ENCODE measurements at places on chromosomes 12 and 14.

- DNase-seq: no peak
Measured at GRCh38 chr12:24922090-24922489, 26.8 kb downstream of the BCAT1 start.

GRCh38 chr12:46657453-46658411 lies 168.1 kb downstream of the SLC38A4 start:
- DNase-seq: no peak

DNA sequence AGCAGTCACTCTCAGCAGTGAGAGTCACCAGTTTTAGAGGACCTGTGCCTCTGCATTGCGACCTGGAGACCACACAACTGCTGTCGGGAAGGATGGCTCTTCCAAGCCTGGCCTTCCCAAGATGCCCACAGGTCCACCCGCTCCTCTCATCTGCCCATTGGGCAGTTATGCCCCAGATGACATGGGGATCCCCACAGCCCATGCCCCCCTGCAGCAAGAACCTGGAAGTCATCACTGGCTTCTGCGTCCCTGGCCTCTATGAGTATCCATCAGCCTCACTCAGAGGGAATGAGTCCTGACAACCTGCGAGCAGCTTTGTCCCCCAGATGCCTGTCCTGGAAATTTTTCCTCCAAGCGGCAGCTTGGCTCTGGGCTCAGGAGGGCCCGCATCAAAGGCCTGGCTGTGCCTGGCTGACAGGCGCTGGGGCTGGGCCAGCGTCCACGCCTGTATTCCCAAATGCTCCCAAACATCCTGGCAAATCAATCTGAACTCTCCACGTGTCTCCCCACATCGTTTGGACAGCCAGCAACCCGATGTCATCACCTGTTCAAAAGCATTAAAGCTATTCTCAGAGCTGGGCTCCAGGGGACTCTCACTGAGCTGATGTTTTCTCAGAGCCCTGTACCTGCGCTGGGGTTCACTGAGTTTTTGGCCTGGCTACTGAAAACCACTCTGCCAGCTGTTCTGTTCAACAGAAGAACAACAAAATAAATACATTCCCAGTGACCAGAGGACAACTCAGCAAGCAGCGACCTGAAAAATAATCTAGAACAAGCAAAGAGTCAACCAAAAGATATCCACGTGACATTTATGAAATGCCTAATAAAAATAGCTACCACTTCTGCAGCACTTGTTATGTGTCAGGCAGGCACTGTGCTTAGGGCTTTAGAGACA lies 57.8 kb downstream of the CLMN start:
- no peak for DNase-seq

DNA sequence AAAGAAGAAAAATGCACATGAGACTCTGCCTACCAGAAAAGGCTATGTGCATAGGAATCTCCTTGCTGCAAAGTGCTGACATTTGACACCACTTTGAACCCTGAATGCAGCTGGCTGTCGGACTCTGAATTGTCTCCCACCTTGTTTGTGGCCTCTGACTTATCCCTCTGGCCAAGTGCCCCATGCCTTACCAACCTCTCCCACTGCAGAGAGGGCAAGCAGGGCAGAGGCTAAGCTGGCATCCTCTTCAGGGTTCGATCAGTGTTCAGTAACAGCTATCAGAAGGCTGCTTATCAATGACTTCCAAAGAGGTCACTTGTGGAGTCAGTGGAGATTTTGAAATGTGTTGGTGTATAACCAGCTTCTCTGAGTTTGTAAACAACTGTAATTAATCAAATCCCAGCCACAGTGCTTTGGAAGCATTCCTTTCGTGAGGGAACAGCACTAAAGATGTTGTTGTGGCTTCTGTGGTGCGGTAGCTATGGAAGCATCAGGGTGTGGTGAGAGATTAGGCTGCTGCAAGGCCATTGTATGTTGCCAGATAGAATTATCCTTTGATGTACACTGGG lies 22.6 kb upstream of the BMP4 start:
- no peak for DNase-seq

GRCh38 chr14:25150934-25151790 lies 101.2 kb upstream of the STXBP6 start:
- DNase-seq: peak; percentile 2

DNA sequence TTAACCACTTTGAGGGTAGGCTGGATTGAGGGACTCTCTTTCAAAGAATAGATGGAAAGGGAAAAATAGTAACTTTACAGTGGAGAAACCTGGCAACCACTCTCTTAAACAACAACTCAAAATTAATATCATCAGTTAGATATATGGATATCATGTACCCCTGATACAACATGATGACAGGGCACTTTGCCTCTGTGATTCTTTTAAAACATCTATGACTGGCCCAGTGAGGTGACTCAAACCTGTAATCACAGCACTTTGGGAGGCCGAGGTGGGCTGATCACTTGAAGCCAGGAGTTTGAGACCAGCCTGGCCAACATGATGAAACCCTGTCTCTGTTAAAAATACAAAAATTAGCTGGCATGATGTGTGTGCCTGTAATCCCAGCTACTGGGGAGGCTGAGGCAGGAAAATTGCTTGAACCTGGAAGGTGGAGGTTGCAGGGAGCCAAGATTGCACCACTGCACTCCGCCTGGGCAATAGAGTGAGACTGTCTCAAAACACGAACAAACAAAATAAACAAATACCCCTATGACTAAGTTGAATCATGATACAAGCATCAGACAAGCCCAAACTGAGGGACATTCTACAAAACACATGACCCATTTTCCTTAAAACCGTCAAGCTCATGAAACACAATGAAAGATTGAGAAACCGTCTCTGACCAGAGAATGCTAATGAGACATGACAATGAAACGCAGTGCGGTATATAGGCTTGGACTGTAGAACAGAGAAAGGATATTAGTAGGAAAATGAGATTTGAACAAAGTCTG lies 26.4 kb upstream of the SLC7A8 start:
- no peak for DNase-seq

GRCh38 chr14:55451398-55451797 lies 11.0 kb upstream of the TBPL2 start:
- DNase-seq: no peak

- DNase-seq: no peak
Measured at GRCh38 chr14:91870001-91870400, 2.7 kb upstream of the TC2N start.

- peak; percentile 77 for DNase-seq
Measured at GRCh38 chr12:114403690-114404066, 2.3 kb downstream of the TBX5 start.

- no peak for DNase-seq
Measured at GRCh38 chr12:42759622-42760273, 170.2 kb upstream of the PRICKLE1 start.

DNA sequence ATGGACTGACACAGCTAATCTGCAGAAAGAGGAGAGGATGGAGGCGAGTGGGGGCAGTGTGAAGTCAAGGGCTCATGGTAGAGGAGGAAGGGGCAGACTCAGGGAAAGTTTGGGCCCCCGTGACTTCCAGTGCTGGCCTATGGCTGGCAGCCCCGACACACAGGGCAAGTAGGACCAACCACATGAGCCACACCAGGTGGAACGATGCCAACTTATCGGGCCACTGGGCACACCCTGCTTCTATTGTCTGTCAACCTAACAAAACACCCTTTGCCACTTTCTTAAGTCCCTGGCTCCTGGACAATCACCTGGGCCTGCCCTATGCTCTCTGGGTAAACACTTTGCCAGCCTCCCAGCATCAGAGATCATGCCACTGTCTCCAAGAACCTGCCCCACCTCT lies 65.2 kb upstream of the PSMC1 start:
- no peak for DNase-seq

- DNase-seq: no peak
Measured at GRCh38 chr12:11609045-11609444, 40.4 kb upstream of the ETV6 start.

- DNase-seq: no peak
Measured at GRCh38 chr12:88624911-88625310, 44.6 kb upstream of the KITLG start.

- DNase-seq: no peak
Measured at GRCh38 chr12:132582058-132582420, 28.3 kb downstream of the LRCOL1 start.

DNA sequence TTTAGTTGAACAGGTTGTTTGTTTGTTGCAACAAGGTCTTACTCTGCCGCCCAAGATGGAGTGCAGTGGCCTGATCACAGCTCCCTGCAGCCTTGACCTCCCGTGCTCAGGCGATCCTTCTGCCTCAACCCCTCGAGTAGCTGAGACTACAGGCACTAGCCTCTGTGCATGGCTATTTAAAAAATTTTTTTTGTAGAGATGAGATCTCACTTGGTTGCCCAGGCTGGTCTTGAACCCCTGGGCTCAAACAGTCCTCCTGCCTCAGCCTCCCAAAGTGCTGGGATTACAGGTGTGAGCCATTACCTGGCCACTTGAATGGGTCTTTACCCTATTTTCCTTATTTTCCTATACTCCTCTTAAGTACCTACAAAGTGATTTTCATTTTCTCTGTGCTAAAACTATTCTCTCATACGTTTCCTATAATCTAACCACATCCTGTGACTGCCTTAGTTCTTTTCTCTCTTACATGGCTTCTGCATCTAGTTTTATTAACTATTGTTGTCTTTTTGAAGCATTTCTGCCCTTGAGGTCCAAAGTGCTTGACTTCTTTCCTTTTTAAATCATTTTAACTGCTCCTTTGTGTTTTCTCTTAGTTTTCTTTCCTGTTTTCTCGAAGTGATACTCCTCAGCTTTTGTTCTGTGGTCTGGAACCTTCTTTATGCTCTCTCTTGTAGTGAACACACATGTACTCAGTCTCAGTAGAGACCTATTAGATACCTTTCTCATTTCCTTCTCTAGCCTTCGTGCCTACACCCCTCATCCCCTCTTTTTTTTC lies 14.1 kb downstream of the GPX2 start:
- DNase-seq: no peak

GRCh38 chr12:18737819-18738218 lies at the start of the genes CAPZA3 and PLCZ1:
Gene CAPZA3 (plus strand): TSS chr12:18738119. CDS start chr12:18738269, 150 bp downstream.
Gene PLCZ1 (minus strand): TSS chr12:18738012. CDS start chr12:18737371, 641 bp downstream.
- no peak for DNase-seq

- no peak for DNase-seq
Measured at GRCh38 chr12:28610401-28611114, 420.3 kb downstream of the CCDC91 start.

GRCh38 chr12:107402041-107403022 lies 283.3 kb upstream of the PWP1 start:
- DNase-seq: peak; percentile 40

DNA sequence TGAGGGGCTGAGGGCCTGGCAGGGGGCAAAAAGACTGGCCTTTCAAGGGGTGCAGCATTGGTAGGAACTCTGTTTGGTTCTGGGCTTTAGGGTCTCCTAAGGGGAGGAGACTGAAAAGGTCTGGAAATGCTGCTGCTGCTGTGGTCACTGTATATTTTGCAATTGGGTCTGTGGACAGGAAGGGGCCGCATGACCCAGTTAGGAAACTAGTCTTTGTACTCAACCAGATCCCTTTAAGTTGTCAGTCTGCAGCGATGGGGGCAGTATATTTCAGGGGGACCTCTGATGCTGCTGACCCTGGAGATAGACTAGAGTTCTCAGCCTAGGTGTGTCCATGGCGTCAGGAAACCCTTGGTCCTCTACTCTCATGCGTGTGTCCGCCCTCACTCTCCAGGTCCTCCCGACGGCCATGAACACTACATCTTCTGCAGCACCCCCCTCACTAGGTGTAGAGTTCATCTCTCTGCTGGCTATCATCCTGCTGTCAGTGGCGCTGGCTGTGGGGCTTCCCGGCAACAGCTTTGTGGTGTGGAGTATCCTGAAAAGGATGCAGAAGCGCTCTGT lies 4.0 kb downstream of the LTB4R start:
- no peak for DNase-seq

- no peak for DNase-seq
Measured at GRCh38 chr12:107523775-107524535, 161.6 kb upstream of the PWP1 start.

GRCh38 chr12:131066207-131066885 lies 112.6 kb downstream of the ADGRD1 start:
- no peak for DNase-seq

- no peak for DNase-seq
Measured at GRCh38 chr12:93746572-93747168, 69.5 kb downstream of the CRADD start.

DNA sequence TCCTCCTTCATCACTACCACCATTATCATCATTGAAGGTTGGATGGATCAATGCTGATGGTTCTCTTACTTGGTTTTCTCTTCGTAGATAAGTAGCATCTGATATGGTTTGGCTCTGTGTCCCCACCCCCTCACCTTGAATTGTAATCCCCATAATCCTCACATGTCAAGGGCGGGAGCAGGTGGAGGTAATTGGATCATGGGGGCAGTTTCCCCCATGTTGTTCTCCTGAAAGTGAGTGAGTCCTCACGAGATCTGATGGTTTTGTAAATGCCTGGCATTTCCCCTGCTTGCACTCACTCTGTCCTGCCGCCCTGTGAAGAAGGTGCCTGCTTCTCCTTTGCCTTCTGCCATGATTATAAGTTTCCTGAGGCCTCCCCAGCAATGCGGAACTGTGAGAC lies 172.4 kb upstream of the PWP1 start:
- DNase-seq: no peak

- DNase-seq: no peak
Measured at GRCh38 chr14:75380656-75381055, 47.2 kb upstream of the JDP2 start.

- no peak for DNase-seq
Measured at GRCh38 chr14:71680736-71681387, 251.4 kb upstream of the RGS6 start.

GRCh38 chr12:47773062-47773857 lies at the start of gene SLC48A1:
Gene SLC48A1 (plus strand): TSS chr12:47773238. CDS start chr12:47773305, 67 bp downstream.
- peak; percentile 50 for DNase-seq

DNA sequence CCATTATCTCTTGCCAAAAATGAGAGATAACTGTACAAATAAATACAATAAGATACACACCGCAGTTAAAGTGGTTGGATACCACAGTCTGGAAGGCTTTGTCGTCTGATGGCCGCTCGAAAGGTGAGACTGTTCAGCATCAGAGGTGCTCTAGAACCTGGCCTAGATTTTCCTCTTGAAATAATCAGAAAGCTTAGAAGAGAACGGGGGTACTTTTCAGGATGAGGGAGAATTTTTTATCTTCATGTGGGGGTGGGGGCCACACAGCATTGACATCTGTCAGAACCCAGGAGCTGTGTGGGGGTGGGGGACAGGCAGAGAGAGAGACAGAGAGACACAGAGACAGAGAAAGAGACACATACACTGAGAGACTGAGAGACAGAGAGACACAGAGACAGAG lies 90.5 kb downstream of the GALNT9 start:
- no peak for DNase-seq

GRCh38 chr12:50059440-50060119 lies 2.2 kb downstream of the ASIC1 start:
- no peak for DNase-seq

DNA sequence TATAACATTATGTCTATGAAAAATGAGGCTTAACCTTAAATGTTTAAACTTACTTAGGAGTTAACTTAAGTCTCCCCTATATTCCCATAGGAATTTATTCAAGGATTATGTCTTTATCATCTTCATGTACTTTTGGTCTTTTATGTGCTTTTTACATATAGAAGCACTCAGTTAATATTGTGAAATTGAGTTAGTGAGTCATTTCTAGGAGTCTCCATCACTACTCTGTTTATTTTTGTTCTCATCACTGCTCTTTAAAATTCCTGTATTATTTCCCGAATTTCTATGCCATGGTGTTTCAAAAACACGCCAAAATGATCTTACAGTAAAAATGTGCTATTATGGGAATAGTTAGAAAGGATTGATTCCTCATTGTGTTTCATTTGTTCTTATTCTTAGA lies 31.6 kb downstream of the TBC1D15 start:
- no peak for DNase-seq

GRCh38 chr12:93741659-93742109 lies 64.5 kb downstream of the CRADD start:
- peak; percentile 28 for DNase-seq
